ENCODE measurements at places on chromosomes 11 and 22. TPM values are rescaled to one million over a fixed set of nuclear protein-coding genes. Genes with fewer than 3 reads are reported as not detected.

DNA sequence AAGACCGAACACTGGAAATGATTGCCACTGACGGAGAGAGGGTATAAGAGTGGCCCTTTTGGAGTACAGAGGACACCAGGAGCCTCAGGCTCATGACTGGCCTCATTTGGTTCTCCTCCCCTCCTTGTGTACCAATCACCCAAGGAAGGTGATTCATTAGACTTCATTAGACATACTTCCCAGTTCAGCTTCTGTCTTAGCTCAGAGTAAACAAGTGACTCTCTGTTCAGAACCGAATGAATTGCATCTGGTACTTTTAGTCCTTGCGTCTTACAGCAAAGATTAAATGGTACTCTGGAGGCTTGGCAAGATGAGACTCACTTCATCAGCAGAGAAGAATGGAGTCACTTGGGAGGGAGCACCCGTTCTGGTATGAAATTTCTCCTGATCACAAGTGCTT is 75.2 kb downstream of the ZNRF3 start:
- no peak for DNase-seq

The OLFML1 gene
- 2.4 TPM for polyA plus RNA-seq

The JRKL gene
- 4.7 TPM for polyA plus RNA-seq

DNA sequence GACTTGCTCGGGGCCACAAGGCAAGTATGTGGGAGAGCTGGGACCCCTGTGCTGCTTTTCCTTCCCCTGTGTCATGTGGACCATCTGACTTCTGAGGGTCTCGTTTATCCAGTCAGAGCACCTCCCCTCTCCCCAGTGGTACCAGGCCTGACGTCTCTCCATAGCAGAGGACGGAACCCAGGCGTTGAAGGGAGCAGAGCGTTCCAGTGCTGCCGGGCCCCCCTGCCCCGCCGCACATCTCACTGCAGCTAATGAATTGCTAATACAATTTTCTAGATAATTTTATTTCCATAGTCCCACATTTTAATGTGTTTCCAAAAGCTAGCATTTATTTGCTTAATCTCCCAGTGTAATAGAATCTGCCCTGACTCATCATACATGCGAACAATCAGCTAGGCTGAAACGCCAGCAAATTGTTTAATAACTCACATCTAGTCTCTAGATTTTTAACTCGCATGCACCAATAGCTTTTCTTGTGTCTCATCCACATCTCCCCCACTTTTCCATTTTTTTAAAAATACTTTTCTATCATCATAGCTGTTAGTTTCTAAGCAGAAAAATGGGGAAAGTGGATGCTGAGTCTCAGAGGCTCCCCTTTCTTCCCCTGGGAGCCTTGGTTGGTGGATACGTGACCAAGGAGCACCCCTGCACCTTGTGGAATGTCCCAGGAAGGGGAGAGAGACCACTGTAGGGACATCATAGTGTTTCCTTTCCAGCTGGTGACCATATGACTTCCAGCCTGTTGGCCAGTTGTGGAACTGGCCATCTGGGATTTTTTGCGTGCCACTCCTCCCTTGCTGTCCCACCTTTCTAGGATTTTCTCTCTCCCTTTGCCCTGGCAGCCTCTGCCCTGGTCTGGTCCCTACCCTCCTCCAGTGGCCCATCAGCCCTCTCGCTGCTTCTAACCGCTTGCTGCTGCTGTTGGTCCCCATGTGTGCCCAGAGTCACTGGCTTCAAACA is 58.6 kb upstream of the NNMT start:
- DNase-seq = no peak

The NCF4 gene
- polyA plus RNA-seq = 19.5 TPM

The CSRP3 gene
- 0.15 TPM for polyA plus RNA-seq

The MYO18B gene
- polyA plus RNA-seq = 3.1 TPM

- no peak for DNase-seq
These were observed 34.0 kb downstream of the WNT7B start for GRCh38 chr22:45942787-45943493.

The CSF2RB gene
- polyA plus RNA-seq = 0.92 TPM

The WNT7B gene
- 2.0 TPM for polyA plus RNA-seq

The RASD2 gene
- 0.68 TPM for polyA plus RNA-seq

Measured in stomach (tissue), 19 donors.